B cell (primary cell): ENCODE measurements at places on chromosomes 1 and 21.

DNA sequence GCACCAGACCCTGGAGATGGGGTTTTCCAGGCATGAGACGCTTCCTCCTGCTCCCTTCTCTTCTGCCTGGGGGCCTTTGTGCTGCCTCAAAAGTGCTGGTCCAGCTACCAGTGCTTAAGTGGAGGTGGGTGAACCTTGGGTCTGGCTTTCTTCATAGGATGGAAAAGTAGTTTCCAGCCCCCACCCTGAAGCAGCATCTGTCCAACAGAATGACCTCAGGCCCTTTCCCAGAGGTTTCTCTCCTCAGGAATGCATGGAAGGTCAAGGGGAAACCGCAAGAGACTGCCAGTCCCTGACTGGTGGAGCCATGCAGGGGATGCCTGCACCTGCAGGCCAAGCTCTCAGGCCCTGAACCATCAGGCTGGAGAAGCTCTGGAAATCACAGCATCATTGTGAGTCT, 63.8 kb downstream of the HMGB4 start:
- H3K36me3 ChIP-seq = no peaks in the 10 kb centered on the region
- DNase-seq = no peak

- H3K27me3 ChIP-seq = no peaks in the 10 kb centered on the region
- peaks cover 84% of the 10 kb centered on the region for H3K4me1 ChIP-seq
These were observed 13.1 kb downstream of the ZBTB7B start for GRCh38 chr1:155015527-155016230.

DNA sequence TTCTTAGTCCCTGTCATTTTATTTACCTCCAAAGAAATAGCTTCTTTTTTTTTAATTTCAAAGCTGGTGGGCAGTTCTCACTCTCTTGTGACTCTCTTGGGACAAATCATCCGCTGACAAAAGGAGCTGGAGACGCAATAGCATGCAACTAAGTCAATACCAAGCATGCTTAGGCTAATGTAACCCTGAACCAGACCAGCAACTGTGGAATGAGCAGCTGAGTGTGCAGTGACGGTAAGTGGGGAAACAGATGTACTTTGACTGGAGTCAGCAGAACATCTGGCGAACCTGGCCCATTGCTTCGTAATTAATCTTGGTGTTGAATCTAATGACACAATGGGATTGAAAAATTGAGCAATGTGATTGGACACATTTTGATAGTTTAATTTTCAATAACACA, 280.7 kb upstream of the PLXNA2 start:
- H3K4me3 ChIP-seq = no peak overlapping the region
- H3K4me1 ChIP-seq = no peaks in the 10 kb centered on the region
- no peak overlapping the region for H3K27ac ChIP-seq
- no peaks in the 10 kb centered on the region for H3K27me3 ChIP-seq

- H3K27ac ChIP-seq = peak overlapping the region; percentile 56
- H3K27me3 ChIP-seq = no peaks in the 10 kb centered on the region
- H3K4me1 ChIP-seq = peaks cover 19% of the 10 kb centered on the region
These were observed 511 bp upstream of the INPP5B start for GRCh38 chr1:37947364-37947763.

DNA sequence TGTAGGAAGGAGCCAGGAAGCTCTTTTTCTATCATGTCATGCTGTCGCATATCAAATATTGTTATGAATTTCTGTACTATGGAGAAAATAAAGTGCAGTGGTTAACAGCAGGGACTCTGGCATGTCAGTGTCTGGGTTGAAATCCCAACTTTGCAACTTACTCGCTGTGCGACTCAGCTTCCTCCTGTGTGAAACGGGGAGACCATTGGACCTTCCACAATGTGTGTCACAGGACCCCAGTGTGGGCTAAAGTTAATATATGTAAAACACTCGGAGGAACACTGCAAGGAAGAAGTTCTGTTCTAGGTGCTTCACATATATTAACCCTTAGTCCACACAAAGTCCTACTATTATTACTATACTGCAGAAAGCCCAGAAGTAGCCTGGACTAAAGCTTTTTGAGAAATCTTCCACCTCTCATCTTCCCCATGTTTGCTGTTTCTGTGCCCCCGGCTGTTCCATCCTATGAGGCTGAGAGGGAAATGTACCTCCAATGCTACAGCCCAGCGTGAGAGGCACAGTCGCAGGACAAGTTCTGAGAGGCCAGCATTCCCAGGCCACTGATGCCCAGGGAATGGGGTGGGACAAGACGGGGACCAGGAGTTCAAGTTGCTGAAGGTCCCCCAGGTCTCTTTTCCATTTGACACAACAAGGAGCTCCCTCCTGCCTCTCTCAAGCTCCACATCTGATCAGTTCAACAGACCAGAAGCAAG, 1.9 kb downstream of the CHIT1 start:
- H3K27me3 ChIP-seq = peaks cover 12% of the 10 kb centered on the region
- no peak overlapping the region for H3K4me3 ChIP-seq
- H3K27ac ChIP-seq = no peak overlapping the region
- no peaks in the 10 kb centered on the region for H3K36me3 ChIP-seq
- no peak for DNase-seq

DNA sequence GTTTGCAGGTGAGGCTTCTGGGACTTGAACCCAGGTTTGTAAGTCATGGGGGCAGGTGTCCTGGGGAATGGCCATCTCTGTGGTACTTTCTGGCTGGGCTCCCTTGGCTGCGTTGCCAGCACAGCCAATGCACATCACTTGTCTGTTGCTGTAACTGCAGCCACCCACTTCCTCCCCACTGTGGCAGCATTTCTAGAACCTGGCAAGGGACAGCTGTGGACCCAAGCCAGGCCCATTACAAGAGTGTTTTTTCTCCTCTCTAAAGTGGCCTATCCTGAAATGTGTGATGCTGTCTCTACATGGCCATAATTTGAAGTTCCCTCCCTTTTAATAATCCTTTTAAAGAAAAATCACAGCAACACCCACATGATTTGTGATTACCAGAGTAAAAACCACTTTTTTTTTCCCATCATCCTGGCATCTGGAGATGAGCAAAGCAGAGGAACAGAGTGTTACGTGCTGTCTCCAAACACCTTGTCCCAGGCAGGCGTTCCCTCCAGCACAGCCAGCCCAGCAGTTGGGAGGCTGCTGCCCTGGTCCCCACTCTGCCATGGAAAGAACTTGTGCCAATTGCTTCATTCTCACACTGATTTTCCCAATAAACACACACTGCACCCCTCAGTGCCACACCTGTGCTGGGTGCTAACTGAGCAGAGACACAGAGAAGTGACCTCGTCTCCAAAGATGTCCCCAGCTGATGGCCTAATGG, 360.6 kb upstream of the USP24 start:
- no peak overlapping the region for H3K27ac ChIP-seq
- no peaks in the 10 kb centered on the region for H3K36me3 ChIP-seq
- H3K4me3 ChIP-seq = no peak overlapping the region
- DNase-seq = no peak
- no peaks in the 10 kb centered on the region for H3K4me1 ChIP-seq
- H3K27me3 ChIP-seq = no peaks in the 10 kb centered on the region

DNA sequence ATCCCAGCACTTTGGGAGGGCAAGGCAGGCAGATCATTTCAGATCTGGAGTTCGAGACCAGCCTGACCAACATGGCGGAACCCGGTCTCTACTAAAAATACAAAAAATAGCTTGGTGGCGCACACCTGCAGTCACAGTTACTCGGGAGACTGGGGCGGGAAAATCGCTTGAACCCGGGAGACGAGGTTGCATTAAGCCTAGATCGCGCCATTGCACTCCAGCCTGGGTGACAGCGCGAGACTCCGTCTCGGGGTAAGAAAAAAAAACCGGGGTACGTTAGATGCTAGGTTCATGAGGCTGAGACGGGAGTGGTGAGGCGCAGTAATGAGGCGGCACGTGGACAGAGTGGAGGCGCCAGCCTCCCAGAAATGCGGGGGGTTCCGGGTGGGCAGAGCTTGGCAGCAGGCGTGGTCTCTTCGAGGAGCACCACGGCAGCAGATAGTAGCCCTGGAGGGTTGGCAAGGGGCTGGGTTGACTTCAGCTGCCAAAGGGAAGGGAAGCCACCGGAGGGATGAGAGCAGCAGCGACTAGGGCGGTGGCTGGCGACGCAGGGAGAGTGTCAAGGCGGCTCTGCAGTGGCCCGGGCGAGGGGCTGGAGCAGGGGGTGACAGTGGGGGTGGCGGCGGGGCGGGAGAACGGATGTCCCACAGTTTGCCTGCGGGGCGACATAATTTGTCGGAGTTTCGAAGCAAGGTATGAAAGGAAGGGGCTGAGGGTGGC, 832 bp downstream of the MRPL20 start:
- peaks cover 33% of the 10 kb centered on the region for H3K36me3 ChIP-seq
- H3K4me3 ChIP-seq = peak overlapping the region; percentile 86
- peak overlapping the region; percentile 69 for H3K27ac ChIP-seq
- no peaks in the 10 kb centered on the region for H3K27me3 ChIP-seq
- H3K4me1 ChIP-seq = peaks cover 26% of the 10 kb centered on the region
- no peak for DNase-seq

DNA sequence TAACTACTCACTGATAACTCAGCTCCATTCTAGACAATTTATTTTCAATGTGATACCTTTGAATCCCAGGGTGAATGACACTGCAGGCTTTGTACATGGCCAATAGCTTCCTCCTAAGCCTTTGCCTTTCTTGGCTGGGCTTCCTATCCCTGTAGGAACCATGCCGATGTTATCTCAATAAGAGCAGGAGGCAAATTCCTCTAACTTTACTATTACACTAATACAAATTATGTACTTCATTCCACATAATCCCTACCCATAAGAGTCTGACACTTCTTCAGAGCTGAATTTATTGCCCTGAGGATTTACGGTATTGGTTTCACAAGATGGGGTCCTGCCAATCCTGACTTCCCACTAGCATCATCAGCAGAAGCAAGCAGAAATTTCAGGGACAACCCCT, 14.0 kb downstream of the TGFBR3 start:
- no peak overlapping the region for H3K4me3 ChIP-seq
- no peaks in the 10 kb centered on the region for H3K4me1 ChIP-seq
- no peak for DNase-seq
- no peaks in the 10 kb centered on the region for H3K27me3 ChIP-seq

GRCh38 chr1:201731592-201731991, 97.4 kb upstream of the IPO9 start:
- no peak overlapping the region for H3K4me3 ChIP-seq
- peaks cover 4% of the 10 kb centered on the region for H3K4me1 ChIP-seq
- H3K27ac ChIP-seq = no peak overlapping the region
- no peak for DNase-seq
- H3K36me3 ChIP-seq = no peaks in the 10 kb centered on the region

DNA sequence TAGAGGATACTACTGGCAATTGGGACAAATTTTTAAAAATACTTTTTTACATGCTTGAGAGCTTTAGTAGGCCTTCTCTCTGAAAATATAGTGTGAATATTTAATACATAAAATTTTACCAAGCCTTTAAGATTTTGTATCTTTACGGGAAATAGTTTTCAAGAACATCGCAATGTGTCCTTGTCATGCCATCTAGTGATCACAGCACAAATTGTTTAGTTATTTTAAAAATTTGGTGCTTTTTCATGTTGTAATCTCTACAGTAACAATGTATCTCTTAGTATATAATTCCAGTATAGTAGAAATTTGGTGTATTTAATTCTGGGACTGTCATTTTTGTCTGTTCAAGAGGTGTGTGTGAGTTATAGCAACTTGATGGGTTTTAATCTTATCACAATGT, 6.7 kb downstream of the CDC7 start:
- no peak overlapping the region for H3K27ac ChIP-seq
- no peaks in the 10 kb centered on the region for H3K27me3 ChIP-seq
- no peaks in the 10 kb centered on the region for H3K4me1 ChIP-seq

- no peak overlapping the region for H3K4me3 ChIP-seq
- H3K4me1 ChIP-seq = peaks cover 41% of the 10 kb centered on the region
- H3K36me3 ChIP-seq = no peaks in the 10 kb centered on the region
These were observed 6.6 kb downstream of the SLX9 start for GRCh38 chr21:44946254-44947041.

GRCh38 chr1:108199201-108199691, 897 bp downstream of the SLC25A24 start:
- peak overlapping the region; percentile 80 for H3K27ac ChIP-seq
- DNase-seq = no peak
- H3K27me3 ChIP-seq = no peaks in the 10 kb centered on the region

- H3K27ac ChIP-seq = no peak overlapping the region
- no peaks in the 10 kb centered on the region for H3K36me3 ChIP-seq
- H3K27me3 ChIP-seq = peaks cover 2% of the 10 kb centered on the region
- no peak overlapping the region for H3K4me3 ChIP-seq
- no peaks in the 10 kb centered on the region for H3K4me1 ChIP-seq
- no peak for DNase-seq
These were observed 73.7 kb upstream of the MARK1 start for GRCh38 chr1:220454155-220454777.

DNA sequence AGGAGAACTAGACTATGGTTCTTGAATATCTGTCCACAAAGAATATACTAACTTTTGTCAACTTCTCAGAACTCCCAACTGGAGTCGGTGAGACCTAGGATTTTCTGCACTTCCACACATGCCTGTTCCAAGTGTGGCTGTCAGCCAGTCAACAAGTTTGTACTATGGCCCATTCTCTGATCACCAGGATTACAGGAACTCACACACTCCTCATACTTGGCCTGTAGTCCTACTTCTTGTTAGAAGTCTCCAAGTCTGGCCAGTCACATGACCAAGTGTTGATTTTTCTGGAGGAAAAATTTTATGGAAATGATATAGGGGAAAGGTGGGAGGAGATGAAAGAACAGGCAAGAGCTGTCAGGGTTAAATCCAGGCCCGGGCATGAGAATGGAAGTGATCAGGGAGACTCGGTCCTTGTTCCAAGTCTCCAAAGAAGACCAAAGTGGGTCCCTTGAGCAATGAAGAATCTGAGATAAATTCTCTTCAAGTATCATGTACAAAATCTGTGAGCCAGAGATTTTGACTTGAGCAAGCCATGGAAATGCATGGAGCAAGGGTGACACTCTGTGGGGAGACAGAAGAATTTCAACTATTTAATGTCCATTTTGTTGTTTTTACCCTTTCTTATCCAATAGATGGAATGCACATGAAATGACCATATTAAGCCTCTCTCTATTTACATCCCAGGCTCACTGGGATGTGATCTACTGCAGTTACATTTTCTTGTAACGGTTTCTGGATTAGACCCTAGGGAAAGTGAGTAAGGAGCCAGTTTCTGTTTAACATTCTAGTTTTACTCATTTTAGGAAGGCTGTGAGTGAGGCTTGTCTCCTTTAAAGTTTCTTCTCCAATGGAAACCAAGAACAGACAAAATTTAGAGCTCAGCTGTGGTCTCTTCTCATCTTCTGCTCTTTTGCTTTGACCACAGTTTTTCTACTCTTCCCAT, 320.9 kb downstream of the ASTN1 start:
- no peak overlapping the region for H3K27ac ChIP-seq
- no peaks in the 10 kb centered on the region for H3K27me3 ChIP-seq
- no peaks in the 10 kb centered on the region for H3K36me3 ChIP-seq
- no peak for DNase-seq

DNA sequence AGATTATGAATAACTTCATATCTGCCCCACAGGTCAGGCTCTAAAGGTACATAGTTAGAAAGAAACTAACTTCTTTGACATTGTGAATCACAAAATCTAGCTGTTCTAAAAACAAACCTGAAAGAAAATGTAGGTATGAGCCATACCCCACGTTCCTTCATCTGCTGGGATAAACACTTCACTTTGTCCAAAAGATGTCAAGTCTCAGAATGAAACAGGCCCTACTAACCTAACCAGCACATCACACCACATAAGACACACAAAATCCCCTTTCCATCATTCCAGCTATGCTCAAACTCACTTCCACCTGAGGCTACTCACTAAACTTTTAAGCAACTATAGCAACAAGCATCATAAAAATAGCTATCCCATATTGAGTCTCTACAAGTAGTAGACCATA, 65.2 kb upstream of the GJA5 start:
- H3K36me3 ChIP-seq = no peaks in the 10 kb centered on the region
- no peaks in the 10 kb centered on the region for H3K27me3 ChIP-seq
- H3K27ac ChIP-seq = no peak overlapping the region
